Stimulated activated CD4-positive, alpha-beta T cell treated with anti-CD3 and anti-CD28 coated beads, Interleukin-4, amount 100 ng/mL, for 1 hour (primary cell): ENCODE measurements at places on chromosomes 12 and 14.
A peak's percentile ranks its signal among the peaks of the same experiment; 100 is the strongest.

GRCh38 chr12:107238296-107238695, 144.9 kb upstream of the CRY1 start:
- no peak for DNase-seq

GRCh38 chr12:51391283-51392123, at the start of gene GALNT6:
Gene GALNT6 (minus strand): TSS chr12:51391406. CDS start chr12:51379781, 11,625 bp downstream.
- peak; percentile 76 for DNase-seq

GRCh38 chr12:38890102-38890855, 15.1 kb downstream of the CPNE8 start:
- DNase-seq: no peak

DNA sequence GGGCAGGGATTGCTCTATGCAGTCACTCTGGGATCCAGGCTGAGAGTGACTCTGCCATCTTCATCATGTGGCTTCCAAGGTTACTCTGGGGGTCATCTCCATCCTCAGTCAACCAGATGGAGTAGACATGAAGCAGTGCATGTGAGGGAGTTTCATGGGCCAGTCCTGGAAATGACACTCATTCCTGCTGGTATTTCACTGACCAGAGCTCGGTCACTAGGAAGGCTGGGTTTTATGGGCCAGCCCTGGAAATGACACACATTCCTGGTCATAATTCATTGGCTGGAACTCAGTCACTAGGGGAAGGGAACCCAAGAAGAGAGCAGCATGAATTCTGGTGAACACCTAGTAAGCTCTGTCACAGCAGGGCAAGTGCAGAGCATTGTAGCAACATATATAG, 144.7 kb downstream of the SMOC1 start:
- no peak for DNase-seq
